NCI-H187 treated with DMSO at 0.1 percent for 48 hours (cell line): ENCODE measurements at places on chromosomes 5 and 9.

- DNase-seq = no peak
These were observed 21.3 kb upstream of the SLC12A2 start for GRCh38 chr5:128062172-128062746.

DNA sequence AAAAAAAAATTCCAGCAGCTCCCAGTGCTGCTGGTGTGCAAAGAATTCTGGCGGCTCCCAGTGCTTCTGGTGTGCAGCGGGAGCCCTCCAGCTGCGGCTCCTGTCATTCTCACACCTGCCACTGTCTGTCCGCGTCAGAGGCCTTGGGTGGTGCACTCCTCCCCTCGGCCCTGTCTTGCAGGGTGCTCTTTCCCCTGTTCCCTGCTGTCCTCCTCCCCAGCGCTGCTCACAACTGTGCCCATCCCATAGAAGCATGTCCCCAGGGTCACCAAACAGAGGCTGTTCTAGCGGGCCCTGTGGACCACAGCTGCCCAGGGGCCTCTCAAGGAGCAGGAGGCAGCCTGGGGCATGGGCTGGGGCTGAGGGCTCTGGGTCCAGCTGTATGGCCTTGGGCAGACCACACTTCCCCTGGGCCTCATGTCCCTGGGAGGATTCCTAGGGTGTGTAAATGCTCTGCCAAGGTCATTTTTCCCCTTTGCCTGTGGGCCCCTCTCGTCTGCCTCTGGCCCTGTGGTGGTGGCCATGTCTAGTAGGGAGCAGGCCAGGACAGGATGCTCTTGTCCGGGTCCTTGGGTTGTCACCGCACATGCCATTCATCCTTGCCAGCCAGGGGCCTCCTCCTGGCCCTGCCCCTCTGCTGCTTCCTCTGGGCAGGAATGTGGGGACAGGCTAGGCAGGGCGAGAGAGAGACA lies 68.2 kb downstream of the PHF2 start:
- DNase-seq = no peak

DNA sequence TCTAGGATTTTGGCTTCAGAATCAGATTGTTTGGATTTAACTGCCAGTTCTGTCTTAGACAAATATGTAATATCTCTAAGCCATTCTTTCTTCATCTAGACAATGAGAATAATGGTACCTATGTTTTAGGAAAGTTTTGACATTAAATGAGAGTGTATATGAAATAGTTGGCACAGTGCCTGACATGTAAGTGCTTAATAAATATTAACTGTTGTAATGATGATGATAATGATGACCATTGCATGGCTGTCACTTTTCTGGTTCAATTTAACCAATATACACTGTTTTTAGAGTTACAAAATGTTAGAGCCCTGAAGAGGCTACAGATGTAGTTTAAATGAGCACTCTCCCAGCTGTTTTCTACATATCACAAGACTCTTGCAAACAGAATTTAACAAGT lies 131.7 kb downstream of the RANBP17 start:
- DNase-seq = no peak

DNA sequence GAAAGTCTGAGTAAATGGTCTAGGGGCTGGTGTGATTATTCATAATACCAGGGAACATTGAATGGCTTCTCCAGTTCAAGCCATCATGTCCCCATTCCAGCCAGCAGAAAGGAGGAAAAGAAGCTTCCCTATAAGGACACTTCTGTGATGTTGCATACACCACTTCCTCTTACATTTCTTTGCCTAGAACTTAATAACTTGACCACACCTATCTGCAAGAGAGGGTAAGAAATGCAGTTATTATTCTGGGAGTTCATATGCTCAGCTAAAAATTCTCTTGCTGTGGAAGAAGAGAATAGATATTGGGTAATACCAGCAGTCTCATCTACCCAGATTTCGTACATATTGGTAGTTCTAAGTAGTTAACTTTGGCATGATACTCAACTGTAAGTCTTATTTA lies 166.1 kb downstream of the SLC28A3 start:
- DNase-seq = no peak

- DNase-seq = no peak
These were observed 346.9 kb downstream of the GADD45G start for GRCh38 chr9:89951675-89952074.

GRCh38 chr9:129675620-129676019 lies 10.2 kb downstream of the PRRX2 start:
- no peak for DNase-seq

- DNase-seq = no peak
These were observed 4.1 kb downstream of the SLC1A1 start for GRCh38 chr9:4494332-4494731.

GRCh38 chr9:35729700-35730485 lies 2.1 kb downstream of the TLN1 start:
- no peak for DNase-seq

DNA sequence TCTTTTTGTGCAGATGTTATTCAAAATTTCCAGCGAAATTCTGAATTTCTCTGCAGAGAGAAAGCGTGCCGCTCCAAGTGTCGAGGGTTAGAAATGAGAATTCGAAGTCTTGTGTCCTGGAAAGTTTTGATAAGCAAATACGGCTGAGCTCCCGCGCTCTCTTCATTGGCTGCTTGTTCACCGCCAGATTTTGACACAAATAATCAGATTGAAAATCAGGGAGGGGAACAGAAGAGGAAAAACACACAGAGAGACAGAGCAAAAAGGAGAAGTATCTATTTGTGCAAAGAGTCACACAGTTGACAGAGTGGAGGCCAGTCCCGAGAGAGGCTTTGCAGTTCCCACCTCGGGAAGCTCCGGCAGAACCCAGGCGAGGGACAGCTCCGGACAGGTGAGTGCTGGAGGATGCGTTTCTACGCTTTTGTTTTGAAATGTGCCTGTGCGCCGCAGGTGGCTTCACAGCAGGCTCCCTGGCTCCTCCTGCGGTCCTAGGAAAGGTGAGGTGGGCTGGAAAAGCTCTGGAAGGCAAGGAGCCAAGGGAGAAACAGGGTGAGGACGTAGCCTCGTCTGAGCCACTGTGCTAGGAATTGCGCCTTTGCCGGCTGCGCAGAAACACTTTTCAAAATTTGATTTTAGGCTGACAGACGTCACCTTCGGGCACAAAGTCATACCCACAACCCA lies at the start of gene GFI1B:
TSS of gene GFI1B (plus strand) at position 244 of the 681 bp plus-strand sequence. CDS start 7,985 bp downstream, outside the sequence.
- no peak for DNase-seq

DNA sequence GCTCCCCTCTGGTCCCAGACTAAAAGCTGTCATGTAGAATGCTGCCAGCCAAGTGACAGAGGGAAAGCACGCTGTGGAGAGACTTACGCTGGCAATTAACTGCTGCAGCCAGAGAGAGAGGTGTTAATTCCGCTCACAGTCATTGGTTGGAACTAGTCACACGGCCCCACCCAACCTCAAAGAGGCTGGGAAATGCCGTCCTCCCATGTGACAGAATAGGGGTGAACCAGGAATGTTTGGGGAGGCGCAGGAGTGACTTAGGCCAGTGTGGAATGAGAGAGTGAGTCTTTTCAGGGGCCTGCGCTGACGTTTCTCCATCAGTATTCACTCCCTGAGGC lies 87.6 kb downstream of the AMBP start:
- DNase-seq = no peak

GRCh38 chr9:105711867-105712266 lies 17.5 kb downstream of the TMEM38B start:
- no peak for DNase-seq

DNA sequence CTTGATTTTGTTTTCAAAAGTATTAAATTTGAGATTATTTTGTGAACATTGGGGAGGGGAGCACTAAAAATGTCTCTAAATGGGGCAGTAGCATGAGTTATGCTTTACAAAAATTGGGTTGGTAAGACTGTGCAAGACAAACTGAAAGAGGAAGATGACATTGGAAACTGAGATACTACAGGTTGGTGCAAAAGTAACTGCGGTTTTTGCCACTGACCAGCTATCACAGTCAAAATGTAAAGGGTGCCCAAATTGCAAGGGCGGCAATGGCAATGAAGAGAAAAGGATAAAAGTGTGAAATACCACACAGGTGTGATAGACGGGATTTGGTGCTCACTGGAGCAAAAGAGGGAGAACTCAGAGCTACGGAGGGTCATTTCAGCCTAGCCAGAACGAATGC lies 124.0 kb downstream of the FANCC start:
- no peak for DNase-seq

- no peak for DNase-seq
These were observed 259.3 kb downstream of the FANCC start for GRCh38 chr9:95058121-95058785.

- no peak for DNase-seq
These were observed 105.3 kb downstream of the THBS4 start for GRCh38 chr5:80140496-80140895.

- DNase-seq = no peak
These were observed 95.5 kb downstream of the PDE8B start for GRCh38 chr5:77305956-77306355.

GRCh38 chr5:134749415-134749814 lies 9.2 kb upstream of the DDX46 start:
- DNase-seq = no peak

DNA sequence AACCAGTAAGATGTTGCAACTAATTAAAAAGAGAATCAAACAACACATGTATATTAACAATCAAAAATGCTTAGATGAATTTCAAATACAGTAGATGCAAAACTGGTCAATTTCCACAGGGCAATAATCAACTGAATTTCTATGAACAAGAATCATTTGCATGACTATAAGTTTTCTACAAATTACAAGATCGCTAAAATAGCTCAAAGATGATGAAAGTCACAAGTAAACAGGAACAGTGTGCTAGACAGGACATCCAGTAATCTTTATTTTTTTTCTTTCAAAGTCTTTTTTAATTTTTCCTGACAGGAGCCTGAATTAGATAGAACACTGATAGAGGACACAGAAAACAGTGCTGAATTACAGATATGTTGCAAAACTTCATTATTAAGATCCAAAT lies 608.2 kb upstream of the DAB2 start:
- DNase-seq = no peak

GRCh38 chr5:61686491-61687257 lies 354.6 kb downstream of the ZSWIM6 start:
- DNase-seq = no peak

- DNase-seq = no peak
These were observed 257.8 kb downstream of the FER start for GRCh38 chr5:109005297-109006009.

DNA sequence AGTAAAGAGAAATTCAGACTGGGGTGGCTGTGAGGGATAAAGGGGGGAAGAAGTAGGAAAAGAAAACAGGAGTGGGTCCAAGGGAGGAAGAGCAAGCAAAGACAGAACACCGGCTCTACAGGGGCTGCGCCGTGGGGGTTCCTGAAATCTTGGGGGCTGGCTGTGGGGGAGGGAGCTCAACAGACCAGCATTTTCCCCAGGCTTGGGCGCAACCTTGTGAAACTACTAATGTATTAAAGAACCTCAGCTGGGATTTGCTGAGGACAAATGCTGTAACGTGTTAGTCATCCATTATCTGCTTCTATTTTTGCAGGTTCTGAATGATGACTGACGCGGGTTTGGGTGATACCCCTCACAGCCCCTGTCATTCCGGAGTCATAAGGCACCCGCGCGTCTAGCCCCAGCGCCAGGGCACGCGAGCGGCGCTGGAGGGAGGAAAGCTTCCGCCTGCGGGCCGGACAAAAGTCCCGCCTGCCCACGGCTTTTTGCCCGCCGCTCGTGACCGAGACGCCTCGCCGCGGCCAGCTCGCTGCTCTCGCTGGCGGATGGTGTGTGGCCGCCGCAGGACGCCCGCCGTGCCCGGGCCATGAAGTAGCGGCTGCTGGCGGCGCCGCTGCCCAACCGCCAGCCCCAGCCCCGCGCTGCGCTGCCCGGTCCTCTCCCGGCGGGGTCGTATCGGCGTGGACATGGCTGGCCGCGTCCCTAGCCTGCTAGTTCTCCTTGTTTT lies 110.6 kb downstream of the PAM start:
- DNase-seq = no peak

DNA sequence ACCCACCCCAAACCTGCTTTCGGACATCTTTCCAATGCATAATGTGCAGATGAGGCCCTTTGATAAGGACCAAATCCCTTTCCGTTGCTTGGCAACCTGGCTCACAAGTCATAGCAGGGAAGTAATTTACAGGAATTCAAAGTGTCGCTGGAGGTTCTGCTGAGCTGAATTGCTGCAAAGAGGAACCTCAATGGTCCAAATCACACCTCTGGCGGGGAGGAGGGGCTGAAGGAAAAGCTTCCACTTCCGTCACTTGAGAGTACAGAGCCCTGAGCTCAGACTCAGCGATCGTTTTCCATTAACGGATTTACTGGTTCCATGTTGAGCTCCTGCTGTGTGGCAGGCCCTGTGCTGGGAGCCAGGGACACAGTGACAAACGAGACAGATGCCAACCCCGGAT lies 99.3 kb downstream of the KCNIP1 start:
- DNase-seq = no peak

- no peak for DNase-seq
These were observed 8.8 kb downstream of the NEUROG1 start for GRCh38 chr5:135526924-135527323.

DNA sequence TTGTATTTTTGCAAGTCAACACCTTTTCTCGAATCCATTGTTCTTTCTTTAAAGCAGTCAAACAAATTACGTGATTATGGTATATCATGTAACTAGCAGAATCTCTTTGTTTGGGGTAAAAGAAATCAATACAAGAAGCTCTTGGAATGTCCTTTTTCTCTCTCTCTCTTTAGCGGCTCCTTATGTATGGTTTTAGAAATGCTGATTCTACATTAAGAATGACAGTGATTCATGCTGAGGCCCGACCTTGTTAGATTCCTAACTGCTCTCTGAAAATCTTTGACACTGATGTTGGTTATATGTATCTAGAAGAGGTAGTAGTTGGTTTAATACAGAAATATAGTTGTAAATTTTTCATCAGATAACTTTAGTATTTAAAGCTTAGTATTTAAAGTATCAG lies 76.4 kb downstream of the SNX24 start:
- DNase-seq = no peak

DNA sequence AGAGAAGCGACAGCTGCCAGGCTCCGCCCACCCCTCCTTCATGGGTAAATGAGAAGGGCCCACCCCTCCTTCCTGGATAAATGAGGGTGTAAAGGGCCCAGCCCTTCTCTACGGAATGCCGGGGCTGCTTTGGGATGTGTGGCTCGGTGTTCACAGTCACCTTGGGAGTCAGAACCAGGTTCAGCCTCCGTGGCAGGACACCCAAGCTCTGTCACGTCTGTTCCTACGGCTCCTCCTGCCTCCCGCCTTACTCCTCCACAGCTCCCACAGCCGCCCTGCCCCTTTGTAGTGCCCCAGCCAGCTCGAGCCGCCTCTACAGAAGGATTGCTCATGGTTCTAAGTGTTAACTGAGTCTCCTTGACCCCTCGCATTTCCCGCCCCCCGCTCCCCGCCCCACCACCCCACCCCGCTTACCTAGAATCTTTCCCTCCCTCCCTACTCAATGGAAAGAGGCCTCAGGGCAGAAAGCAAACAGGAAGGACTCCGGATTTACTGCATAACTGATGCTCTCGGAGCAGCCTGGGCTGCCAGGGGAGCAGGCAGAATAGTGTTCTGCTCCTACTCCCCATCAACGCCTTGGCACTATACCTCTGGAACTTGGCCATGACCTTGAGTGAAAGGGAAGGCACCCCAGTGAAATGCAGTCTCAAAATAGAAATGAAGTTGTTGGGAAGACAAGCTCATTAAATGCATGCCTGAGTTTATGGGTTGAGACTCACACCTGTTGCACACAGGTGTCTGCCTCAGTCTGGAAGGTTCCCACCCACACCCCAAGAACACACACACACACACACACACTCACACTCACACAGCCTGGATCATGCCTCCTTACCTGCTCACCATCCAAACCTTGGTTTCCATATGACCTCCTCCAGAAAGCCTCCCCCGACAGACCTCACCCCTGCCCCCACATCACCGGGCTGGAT lies 59.6 kb downstream of the NEURL1B start:
- DNase-seq = no peak
